Bone marrow (tissue), 2 donors: ENCODE measurements at places on chromosomes 5 and 9.

DNA sequence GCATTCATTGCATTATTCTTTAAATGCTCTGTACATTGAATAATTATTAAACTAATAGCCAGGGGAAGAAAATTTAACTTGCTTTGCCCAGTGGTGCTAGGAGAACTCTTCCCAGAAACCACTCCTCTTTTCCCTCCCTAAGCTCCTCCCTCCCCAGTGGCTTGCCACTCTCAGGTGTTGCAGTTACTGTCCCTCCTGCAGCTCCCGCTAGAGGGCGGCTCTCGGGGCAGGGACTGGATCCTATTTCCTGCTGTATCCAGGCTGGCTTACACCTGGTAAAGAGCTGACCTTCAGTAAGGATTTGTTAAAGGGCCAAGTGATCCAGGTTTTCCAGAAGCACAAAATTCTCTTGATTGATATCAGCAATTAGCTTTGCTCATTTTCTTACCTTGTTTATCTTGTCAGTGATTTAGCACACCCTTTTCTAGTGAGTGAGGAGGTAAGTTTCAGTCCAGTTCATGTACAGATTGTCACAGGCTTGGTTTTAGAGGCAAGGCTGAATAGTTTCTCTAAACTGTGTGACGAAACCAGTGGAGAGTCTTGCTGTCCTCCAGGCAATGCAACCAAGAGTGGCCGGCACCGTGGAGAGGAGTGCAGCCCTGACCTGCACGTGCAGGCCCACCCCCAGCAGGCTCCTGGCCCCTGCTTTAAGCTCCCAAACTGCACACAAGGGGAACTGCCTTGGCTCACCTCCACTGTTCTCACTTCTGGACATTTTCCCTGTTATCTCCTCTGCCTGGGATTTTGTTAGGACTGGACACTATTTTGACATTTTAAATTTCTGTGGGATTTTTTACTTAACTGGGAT, 423.8 kb downstream of the SPOCK1 start:
- no peak for DNase-seq

DNA sequence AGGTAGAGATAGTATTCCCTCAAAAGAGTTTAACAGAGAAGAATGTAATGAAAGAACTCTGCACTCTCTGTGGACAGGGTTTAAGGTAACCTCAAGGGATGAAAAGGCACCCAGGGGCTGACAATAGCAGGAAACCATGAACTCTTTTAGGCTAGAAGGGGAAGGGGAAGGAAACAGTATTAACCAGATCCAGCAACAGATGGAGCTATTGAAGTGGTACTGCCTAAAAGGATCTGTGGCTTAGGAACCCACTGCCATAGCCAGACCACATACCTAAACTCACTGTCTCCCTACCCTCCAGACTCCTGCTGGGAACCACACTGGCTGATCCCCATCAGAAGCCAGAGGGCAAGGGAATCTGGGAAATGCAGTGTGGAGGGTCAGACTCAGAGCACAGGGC, 35.5 kb downstream of the PLGRKT start:
- no peak for DNase-seq

DNA sequence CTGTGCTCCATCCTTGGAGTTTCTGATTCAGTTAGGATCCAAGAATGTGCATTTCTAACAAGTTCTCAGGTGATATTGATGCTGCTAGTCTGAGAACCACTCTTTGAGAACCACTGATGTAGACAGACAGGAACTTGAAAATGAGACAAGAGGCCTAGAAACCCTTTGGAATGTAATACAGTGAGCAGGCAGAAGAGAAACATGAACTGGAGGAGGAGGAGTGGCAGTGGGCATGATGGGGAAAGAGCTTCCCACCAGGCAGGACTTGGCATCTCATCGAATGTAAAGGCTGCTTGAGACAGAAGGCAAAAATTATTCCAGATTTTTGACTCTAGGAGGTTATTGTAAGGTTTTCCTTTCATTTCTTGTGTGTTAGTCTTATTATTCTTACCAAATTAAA, 295.8 kb upstream of the SGCD start:
- no peak for DNase-seq

DNA sequence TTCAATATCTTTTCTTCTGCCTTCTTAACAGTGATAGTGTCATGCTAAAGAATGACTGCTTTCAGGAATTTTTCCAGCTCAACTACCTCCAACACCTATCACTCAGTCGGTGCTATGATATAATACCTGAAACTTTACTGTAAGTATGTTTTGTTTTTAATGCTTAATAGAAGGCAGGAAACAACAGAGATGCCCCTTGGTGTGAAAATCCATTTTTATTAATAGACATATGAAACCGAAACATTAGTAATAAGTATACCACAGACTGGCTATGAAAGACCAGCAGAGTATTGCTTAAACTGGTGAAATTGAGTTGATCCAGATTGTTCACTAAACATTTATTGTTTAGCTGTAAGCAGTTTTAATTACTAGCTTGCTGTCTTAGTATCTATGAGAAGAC, 25.2 kb downstream of the SKP2 start:
- DNase-seq: no peak

DNA sequence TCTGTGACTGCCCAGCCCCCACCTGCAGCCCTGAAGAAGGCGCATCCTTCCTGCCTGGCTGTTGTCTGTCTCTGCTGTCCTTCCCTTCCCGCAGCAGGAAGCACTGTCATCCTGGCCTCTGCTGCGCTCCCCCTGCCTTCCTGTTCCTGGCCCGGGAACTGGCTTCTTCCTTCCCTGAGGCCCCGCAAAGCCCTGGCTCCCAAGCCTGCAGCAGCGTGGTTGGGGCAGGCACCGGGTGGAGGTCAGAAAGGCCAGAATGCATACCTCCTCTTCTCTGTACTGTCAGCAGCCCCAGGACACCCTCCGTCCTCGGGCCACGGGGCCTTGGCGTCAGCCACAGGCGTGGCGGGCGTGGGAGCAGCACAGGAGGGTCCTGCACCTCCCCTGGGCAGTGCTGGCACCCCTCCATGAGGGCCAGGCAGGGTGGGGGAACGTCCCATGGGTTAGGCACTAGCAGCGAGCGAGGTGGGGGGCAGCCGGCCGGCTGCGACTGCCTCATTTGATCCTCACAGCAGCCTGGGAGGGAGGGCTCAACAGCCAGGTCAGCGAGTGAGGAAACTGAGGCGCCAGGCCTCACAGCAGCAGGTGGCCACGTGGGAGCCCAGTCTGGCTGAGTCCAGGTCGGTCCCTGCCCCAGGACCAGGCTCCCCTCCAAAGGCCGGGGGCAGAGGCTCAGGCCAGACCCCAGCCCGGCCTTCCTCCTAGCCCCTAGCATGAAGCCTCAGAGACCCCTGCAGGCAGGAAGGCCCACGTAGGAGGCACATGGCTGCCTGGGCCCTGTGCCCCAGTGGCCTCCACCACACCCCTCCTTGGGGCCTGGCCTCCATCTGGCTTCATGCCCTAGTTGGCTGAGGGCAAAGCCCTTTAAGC, 9.4 kb downstream of the FLT4 start:
- no peak for DNase-seq

DNA sequence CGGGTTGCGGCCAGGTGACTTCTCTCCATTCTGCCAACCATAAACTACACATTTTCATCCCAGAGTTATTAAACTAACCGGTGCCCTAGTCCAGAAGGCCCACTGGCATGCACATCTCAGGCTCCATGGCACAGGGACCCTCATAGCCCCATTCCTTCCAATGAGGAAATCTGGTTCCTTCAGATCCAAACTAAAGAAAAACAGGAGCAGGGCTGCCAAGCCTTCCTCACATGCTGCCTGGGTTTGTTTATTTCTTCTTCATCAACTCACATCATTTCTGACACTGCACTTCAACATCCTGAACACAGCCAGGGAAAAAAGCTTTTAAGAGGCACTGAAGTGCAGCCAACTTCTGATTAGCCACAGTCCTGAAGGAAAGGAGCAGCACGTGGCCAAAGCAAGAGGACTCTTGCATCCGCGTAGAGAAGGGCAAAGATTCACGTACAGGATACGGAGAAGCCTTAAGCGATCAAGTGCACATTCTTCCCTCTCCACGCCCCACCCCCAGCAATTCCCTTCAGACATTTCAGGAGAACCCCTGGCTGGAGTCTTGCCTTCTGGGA, 22.5 kb downstream of the LHFPL2 start:
- DNase-seq: no peak

DNA sequence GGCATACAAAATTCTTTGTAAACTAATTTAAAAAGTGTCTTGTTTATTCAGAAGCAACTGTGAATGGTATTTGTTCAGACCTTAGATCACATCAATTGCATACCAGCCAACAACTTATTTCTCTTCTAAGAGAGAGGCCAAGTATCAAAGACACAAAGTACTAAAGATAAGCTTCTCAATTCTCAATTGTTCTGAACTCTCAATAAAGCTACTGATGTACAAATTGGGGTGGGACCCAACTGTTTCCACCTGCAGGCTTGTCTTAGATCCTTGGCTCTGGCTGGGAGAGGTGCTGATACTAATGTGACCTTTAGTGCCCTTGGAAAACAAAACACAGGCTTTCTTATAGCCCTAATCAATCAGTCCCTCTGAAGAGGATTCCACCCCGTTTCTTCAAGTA, 22.1 kb downstream of the XRCC4 start:
- DNase-seq: no peak
